ENCODE measurements at places on chromosomes 3 and 15. TPM values are rescaled to one million over a fixed set of nuclear protein-coding genes. Genes with fewer than 3 reads are reported as not detected.

The GNAT1 gene
- not detected for total RNA-seq

The CEP19 gene
- 5.7 TPM for total RNA-seq

The SPRED1 gene
- 0.77 TPM for total RNA-seq

The SLC2A2 gene
- total RNA-seq: not detected

The KY gene
- not detected for total RNA-seq

The GXYLT2 gene
- not detected for total RNA-seq

All from activated naive CD8-positive, alpha-beta T cell treated with anti-CD3 and anti-CD28 coated beads, Interleukin-2, amount 10 ng/mL, durations not matched to agents 7 days and 5 days (primary cell).